Tracheal epithelial cell (primary cell): ENCODE measurements at places on chromosomes 13 and 19. TPM values are rescaled to one million over a fixed set of nuclear protein-coding genes. Genes with fewer than 3 reads are reported as not detected.

The ZBTB32 gene
- not detected in 2 replicates for total RNA-seq

The IQCN gene
- under 0.01 TPM in 1 of 2 replicates, not detected in the other for total RNA-seq

The VMAC gene
- 3.1 and 6.2 TPM in 2 replicates for total RNA-seq

The SIPA1L3 gene
- 5.3 and 15.7 TPM in 2 replicates for total RNA-seq

The LAIR2 gene
- total RNA-seq, result not detected in 2 replicates

The CGB8 gene
- 0.48 TPM in 1 of 2 replicates, not detected in the other for total RNA-seq

The CEACAM3 gene
- not detected in 2 replicates for total RNA-seq

The CABP5 gene
- total RNA-seq, result not detected in 2 replicates

The TDRD12 gene
- 0.96 and 5.3 TPM in 2 replicates for total RNA-seq

The CGB3 gene
- not detected in 2 replicates for total RNA-seq

The C19orf38 gene
- under 0.01 and 1.7 TPM in 2 replicates for total RNA-seq

The UBE2S gene
- total RNA-seq, result 18.5 and 42.2 TPM in 2 replicates

The MEIS3 gene
- 6.2 and 25.8 TPM in 2 replicates for total RNA-seq

The ARMC6 gene
- 56.9 and 71.3 TPM in 2 replicates for total RNA-seq

The CBY2 gene
- total RNA-seq, result not detected in 2 replicates

The WDR62 gene
- 0.21 and 0.72 TPM in 2 replicates for total RNA-seq

The PDX1 gene
- not detected in 2 replicates for total RNA-seq

The CRB3 gene
- total RNA-seq, result 42.0 and 79.0 TPM in 2 replicates

The B3GNT3 gene
- 4.8 and 12.1 TPM in 2 replicates for total RNA-seq

The HS6ST3 gene
- total RNA-seq, result under 0.01 TPM in 1 of 2 replicates, not detected in the other

The SUGP2 gene
- total RNA-seq, result 18.8 and 22.7 TPM in 2 replicates

The KLK4 gene
- not detected in 2 replicates for total RNA-seq

The ZNF506 gene
- total RNA-seq, result 9.6 and 11.1 TPM in 2 replicates

The CEACAM5 gene
- total RNA-seq, result 8.3 TPM in 1 of 2 replicates, not detected in the other

The ZNF554 gene
- total RNA-seq, result 3.6 and 4.0 TPM in 2 replicates

The CFAP97D2 gene
- not detected in 2 replicates for total RNA-seq
